Foreskin keratinocyte (primary cell): ENCODE measurements at places on chromosomes 6 and 20. TPM values are rescaled to one million over a fixed set of nuclear protein-coding genes. Genes with fewer than 3 reads are reported as not detected.

FRMD1 gene
- total RNA-seq, result not detected in 2 replicates

HLA-DRB5 gene
- not detected in 2 replicates for total RNA-seq

- no peak for DNase-seq
These were observed 563 bp upstream of the SRSF3 start for GRCh38 chr6:36593569-36594028.

- DNase-seq, result peak; percentile 18
These were observed 34.7 kb upstream of the ADGRF4 start for GRCh38 chr6:47663462-47664216.

PACRG gene
- not detected in 2 replicates for total RNA-seq

- DNase-seq, result no peak
These were observed 61.6 kb downstream of the PHACTR2 start for GRCh38 chr6:143739341-143739851.

SLC17A2 gene
- total RNA-seq, result not detected in 2 replicates

- DNase-seq, result no peak
These were observed 30.6 kb downstream of the SIRPD start for GRCh38 chr20:1526896-1527295.

DNA sequence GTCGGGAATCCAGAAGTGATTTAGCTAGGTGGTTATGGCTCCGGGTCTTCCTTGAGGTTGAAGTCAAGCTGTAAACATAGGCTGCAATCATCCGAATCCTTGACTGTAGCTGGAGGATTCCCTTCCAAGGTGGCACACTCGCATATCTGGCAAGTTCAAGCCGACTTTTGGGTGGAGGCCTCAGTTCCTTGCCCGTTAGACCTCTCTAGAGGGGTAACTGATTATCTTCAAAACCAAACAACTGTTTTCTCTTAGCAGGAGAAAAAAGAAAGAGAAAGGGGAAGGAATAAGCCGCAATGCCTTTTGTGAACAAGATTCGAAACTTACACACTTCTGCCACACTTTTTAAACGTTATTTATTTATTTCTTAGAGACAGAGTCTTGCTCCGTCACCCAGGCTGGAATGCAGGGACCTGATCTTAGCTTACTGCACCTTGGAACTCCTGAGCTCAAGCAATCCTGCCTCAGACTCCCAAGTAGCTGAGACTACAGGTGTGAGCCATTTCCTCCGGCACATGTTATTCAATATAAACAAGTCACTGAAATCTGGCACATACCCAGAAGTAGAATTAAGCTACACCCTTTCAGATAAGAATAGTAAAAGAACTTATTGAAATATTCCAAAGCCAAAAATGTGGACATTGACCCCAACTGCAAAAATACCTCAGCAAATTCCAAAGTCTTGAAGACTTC lies 76.3 kb downstream of the HFE start:
- no peak for DNase-seq

- peak; percentile 39 for DNase-seq
These were observed 445.9 kb downstream of the PHF3 start for GRCh38 chr6:64081453-64081852.

DNA sequence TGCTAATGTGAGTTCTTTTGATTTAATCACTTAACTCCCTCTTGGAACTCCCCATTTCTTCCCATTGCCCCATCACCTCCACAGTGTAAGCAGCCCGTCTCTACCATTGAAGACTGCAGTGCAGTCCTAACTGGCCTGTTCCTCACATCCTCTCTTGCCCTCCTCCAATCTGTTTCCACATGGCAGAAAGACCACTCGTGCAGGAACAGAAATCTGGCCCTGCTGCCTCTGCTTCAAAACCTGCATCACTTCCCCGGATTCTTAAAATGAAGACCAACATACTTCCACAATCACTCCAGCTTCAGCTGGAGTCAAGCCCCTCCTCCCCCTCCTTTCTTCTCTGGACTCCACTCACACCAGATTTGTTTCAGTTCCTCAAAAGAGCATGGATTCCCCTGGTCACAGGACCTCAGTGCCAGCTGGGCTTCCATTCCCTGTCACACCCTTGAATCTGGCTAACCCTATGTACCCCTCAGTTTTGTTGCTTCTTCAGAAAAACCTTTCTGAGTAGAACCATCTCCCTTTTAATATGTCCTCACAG lies 802.3 kb downstream of the MAFB start:
- no peak for DNase-seq

GRCh38 chr6:160330619-160331018 lies 17.6 kb upstream of the SLC22A3 start:
- DNase-seq, result no peak

DNA sequence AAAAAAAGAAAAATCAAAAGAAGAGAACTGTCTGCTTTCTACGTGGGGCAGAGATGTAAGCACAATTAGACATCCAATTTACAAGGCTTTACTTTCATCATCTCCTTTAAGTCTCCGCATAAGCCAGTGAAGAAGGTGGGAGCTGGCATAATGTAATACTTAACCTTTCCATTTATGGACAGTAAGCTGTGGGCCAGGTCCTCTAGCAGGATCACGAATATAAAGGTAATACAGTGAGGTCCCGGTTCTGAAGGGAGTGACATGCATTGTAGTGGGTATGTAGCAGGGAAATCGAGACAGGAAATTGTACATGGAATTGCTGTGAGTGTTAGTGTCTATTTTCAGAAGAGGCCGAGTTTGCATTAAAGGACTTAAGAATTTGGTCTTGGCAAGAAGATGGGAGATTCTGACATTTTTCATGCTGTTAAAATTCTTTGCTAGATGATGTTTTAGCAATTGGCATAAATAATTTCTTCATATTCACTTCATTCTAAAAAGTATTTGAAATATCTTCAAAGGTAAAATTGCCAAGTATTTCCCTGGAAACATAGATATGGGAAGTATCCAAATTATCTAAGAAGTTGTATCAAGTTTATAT lies 20.4 kb upstream of the POPDC3 start:
- DNase-seq, result no peak

SUMO4 gene
- 0.44 and 0.56 TPM in 2 replicates for total RNA-seq

DNA sequence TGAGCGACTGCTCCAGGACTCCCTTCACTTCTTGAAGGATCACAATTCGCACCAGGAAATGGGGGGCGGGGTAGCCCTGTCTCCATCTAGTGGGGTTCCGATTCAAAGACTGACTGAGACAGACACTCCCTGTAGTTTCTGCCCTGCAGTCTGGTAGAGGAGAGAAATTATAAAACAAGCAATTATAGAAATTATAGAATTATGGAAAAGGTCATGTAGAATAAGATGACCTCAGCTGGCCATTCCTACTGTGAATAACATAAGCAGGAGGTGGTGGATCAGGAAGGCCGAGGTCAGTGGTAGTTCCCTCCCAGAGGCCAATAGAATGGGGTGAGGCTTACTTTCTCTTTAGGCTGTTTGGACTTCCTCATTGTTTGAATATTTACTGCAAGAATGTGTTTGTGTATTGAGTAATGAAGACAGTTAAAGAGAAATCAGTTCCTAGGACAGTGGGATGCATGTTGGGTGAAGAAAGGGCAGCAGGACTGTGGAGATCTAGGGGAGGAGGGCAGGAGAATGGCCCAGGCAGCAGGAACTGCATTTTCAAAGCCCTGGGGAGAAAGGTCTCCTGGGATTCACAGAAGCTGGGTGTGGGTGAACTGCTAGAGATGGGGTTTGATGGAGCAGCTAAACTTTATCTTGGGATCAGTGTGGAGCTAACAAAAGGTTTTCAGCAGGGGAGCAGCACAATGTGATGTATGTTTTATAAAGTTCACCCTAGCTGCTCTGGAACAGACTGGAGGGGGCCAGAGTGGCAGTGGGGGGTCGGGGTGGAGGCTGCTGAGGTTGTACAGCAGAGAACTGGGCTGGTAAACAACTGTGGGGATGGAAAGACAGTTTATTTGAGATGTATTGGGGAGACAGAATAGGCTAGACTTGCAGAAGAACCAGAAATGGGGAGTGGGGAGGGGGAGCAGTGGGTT lies 2.1 kb downstream of the ZNF341 start:
- no peak for DNase-seq

DNA sequence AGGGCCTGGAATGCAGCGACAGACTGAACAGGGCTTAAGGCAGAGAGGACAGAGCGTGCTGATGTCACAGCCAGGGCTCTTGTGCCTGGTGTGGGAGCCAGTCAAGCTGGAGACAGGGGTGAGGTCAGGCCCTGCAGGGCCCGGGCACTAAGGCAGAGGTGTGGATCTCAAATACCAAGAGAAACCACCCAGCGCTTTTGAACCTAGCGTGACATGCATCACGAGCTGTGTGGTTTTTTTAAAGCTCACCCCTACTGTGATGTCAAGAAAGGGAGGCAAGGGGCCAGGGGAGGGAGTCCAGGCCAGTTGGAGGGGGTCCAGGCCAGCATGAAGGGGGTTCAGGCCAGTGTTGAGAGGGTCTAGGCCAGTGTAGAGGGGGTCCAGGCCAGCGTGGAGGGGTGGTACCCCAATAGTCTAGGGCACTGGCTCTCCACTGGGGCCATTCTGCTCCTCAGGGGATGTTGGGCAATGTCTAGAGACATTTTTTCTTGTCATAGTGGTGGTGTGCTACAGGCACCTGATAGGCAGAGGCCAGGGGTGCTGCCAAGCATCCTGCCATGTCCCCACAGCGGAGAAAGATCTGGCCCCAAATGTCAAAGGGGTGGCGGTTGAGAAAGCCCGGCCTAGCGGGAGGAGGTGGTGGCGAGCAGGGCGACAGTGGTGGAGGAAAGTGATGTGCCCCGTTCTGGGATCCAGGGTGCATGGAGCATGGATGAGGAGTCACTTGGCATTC lies 42.6 kb downstream of the RBM38 start:
- DNase-seq, result no peak

- DNase-seq, result peak; percentile 71
These were observed 26.9 kb upstream of the FANCE start for GRCh38 chr6:35425284-35425683.

DNPH1 gene
- 82.3 and 89.4 TPM in 2 replicates for total RNA-seq
